PC-9 (cell line): ENCODE measurements at places on chromosomes 2 and 18. TPM values are rescaled to one million over a fixed set of nuclear protein-coding genes. Genes with fewer than 3 reads are reported as not detected.

Gene GATA6
- total RNA-seq = 9.1 and 12.3 TPM in 2 replicates

GRCh38 chr2:161981679-161982250 lies 92.2 kb downstream of the DPP4 start:
- H3K4me1 ChIP-seq = no peaks in the 10 kb centered on the region
- DNase-seq = no peak
- H3K4me3 ChIP-seq = no peak overlapping the region
- H3K27ac ChIP-seq = no peak overlapping the region
- H3K36me3 ChIP-seq = no peaks in the 10 kb centered on the region

DNA sequence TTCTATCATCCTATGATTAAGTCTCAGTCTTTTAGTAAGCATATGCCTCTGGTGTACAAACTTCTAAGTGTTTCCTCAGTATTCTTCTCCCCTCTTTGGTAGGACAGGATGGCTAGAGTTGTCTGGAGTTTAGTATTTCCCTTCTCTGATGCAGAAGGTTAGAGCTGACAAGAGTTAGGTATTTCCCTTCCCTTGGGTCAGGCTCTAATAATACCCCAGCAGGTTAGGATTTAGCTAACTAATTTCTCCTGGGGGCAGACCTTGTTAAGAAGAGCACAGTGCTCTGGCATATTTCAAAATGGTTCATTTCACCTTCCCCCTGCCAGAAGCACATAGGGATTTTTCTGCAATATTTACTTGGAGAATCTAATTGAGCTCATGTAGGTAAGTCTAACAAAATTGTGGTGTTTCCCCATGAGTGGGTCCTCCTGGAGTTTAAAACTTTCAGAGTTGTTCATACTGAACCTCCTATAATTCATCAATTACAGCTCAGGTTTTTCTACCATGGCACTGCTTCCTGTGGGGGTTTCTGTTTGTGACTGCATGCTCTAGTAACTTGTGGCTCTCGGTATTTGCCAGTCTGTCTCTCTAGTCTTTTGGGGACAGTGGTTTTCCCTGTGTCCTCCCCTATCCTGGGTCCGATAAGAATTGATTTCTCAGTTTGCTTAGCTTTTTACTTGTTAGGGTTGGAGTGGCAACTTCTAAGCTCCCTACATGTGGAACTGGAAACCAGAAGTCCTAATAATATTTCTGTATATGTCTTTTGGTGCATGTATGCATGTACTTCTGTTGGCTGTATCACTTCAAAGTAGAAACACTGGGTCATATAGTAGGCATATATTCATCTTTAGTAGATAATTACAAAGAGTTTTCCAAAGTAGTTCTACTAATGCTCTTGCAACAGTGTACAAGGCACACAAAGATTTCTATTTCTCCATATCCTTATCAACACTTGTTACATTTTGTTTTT lies 77.7 kb downstream of the GDF7 start:
- no peaks in the 10 kb centered on the region for H3K4me1 ChIP-seq
- H3K27me3 ChIP-seq = no peaks in the 10 kb centered on the region
- H3K4me3 ChIP-seq = no peak overlapping the region
- H3K36me3 ChIP-seq = no peaks in the 10 kb centered on the region
- no peak overlapping the region for H3K27ac ChIP-seq
- no peak for DNase-seq

- no peaks in the 10 kb centered on the region for H3K27me3 ChIP-seq
- H3K36me3 ChIP-seq = peaks cover 10% of the 10 kb centered on the region; the same call in 1 of the 2 replicates
- H3K4me1 ChIP-seq = no peaks in the 10 kb centered on the region
- H3K4me3 ChIP-seq = no peak overlapping the region
- no peak overlapping the region for H3K27ac ChIP-seq
Observed at GRCh38 chr2:240467659-240468302, 32.3 kb downstream of the GPC1 start.

DNA sequence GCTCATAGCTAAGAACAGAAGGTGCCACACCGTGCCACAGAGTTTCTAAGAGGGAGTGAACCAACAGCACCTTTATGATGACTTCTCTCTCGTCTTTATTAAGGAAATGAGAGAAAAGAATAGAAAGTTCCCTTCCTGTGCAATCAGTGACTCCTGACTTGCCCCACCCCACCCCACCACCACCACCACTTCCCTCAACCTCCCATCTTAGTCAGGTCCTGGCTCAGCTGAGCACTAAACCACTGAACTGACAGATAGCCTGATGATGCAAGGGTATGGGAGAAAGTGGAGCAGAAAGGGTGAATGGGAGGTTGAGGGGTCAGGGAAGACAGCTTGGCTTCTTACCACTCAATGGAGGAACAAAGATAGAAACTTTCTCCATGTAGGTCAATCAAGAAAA lies 75.2 kb upstream of the RMDN2 start:
- H3K4me3 ChIP-seq = no peak overlapping the region
- H3K27ac ChIP-seq = no peak overlapping the region
- no peaks in the 10 kb centered on the region for H3K36me3 ChIP-seq

Gene TBR1
- total RNA-seq = not detected in 2 replicates
